ENCODE measurements at places on chromosomes 4 and X.

DNA sequence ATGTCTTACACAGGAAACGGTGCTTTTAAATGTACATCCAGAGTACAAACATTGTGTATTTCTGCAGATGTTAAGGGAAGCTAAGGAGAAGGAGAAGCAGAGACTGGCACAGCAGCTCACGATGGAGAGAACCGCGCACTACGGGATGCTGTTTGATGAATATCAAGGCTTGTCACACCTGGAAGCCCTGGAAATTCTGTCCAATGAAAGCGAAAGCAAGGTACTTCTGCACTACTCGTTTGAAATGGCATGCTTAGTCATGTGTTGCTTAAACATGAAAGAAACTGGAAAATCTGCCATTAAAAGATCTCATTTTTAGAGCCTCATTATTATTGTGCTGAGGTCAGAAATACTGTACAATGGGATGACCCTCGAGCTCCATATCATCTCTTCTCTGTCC is 47.2 kb downstream of the FAM114A1 start:
- peak; percentile 23 for DNase-seq

GRCh38 chrX:37813570-37813969 is 33.7 kb downstream of the CYBB start:
- DNase-seq: no peak

DNA sequence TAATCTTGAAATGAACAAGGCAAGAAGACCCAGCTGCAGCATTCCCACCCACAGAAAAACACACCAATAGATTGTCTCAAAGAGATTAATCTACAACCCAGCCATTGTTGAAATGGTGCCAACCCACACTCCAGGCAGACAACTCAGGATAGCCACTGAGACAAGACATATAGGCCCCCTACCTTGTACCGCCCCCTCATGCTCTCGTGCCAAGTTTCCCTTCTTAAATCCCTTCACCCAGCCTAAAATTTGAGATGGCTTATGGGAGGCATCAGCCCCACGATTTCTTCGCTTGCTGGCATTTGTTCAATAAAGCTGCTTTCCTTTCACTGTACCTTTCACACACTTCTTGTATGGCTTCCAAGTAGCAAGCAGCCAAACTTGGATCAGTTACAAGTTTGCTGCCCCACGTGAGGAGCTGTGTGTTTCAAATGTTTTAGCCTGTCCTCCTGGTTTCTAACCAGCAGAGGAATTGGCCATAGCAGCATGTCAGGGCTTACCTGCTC is 1754.1 kb downstream of the C4orf33 start:
- no peak for DNase-seq

DNA sequence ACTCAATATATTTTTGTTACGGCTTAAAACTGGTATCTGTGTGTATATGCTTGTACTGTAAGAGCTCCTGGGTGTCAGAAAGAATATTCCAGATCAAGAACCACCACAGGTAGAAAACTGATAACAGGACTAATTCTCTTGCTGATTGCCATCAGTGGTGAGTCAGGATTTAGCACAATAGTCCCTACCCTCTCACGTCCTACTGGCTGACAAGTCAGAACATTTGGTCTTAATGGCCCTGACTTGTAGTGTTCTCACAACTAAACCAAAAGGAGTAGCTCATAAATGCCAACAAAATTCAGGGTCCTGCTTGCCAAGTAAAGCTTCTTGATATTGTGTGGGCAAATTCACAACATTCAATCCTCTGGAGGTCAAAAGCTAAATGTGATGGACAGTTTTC is 105.2 kb upstream of the MAB21L2 start:
- DNase-seq: no peak

DNA sequence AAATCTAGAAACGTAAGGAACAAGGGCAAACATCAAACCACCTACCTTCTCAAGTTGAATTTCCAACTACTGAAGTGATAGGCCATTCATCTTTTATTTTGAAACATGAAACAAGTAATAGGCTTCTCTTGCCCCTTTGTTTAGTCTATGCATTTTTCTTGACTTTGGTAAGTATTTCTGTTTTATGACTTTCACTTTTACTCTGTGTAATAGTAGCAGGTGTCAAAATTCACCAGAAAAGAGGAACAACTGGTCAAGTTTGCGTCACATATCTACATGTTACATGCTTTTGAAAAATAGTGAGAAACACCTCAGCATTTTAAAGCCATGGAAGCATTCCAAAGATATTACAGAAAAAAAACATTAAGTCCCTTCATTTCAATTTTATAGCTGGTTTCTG is 157.1 kb upstream of the FTHL17 start:
- peak; percentile 22 for DNase-seq

DNA sequence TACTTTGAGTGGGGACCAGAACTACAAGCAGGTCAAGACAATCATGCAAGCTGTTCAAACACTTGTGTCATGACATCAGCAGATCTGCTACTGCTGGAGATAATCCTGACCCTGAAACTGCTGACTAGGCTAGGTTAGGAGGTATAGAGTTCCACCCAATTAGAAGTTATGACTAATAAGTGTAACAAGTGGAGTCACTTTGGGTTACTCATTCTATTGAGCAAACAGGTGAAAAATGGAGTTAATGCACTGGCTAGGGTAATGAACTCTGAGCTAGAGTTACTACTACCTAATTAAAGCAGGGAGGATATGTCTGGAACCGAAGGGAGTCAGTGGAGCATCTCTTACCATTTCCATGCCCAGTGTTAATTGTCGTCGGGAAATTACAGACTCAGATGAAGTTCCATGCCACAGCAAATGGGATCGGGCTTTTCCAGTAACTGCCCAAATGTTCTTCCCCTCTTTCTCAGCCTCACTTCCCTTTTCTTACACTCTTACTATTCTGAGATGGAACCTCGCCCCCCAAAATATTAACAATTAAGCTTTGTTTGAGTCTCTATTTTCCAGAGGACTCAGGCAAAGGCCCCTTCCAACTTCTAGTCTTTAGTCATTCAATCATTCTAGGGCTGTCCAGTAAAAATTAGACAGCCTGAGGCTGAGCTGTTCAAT is 19.8 kb upstream of the MANBA start:
- peak; percentile 27 for DNase-seq

GRCh38 chrX:151789179-151789800 is 54.7 kb downstream of the CNGA2 start:
- no peak for DNase-seq

- DNase-seq: no peak
These were observed 261.9 kb downstream of the CBLL2 start for GRCh38 chrX:22534643-22535042.

DNA sequence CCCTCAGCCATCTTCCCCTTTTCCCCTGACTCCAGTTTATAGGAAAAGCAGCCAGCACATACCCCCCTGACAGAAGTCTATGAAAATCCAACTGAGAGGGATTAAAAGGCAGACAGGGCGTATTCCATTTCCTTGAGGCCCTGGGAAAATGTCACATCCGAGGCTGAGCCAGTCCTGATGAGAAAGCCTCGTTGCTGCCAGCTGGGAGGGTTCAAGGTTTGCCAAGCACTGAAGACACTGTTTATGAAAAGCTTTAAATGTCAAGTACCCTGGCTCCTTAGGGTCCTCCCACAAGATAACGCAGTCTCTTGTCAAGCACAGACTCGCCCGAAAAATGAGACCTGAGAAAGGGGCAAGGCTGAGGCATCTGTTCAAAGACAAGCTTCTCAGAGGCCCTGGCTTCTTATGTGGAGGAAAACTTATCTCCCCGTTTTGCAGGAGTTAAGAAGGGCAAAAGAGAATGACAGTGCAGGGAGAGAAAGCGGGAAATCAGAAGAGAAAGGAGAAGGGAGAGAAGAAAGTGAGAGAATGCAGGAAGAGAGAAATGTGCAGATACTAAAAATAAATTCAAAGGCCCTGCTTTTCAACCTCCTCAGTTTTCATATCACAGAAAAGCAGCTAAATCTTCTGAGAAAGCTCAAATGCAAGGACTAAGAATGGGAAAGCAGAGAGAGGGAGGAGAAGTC is 44.7 kb downstream of the SCD5 start:
- no peak for DNase-seq

GRCh38 chrX:7184816-7185215 is 36.9 kb upstream of the PUDP start:
- no peak for DNase-seq

DNA sequence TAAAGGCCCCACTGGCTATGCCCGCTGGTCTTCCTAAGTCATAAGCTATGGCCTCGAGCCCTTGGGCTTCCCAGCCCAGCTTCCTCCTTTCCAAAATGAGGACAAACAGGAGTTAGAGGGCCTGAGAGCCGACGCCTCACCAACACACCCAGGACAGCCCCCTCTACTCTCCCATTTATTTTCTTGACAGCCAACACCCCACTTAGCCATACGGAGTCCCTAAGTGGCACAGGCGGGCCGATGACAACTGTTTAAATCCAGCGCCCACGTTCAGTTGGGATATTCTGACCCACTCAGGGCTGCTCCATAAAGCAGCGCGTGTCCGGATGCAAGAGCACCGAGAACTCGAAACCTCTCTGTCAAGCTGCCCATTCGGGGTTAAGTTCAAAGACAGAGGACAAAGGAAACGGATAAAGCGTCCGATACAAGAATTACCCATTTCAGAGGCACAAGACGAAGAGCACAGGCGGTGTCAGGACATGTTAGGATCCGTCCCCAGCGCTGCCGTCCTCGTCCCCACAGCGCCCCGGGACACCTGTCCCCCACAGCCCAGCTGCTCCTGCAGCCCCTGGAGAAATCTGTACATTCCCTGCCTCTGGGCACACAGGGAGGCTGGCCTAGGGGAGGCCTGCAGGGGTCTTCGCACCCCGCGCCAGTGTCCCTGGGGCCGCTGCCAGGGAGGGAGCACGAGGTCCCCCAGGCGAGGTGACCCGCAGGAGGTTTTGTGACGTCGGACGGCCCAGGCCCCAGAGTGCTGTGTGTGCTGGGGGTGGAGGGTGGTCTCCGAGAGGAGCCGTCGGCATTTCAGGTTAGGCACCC is 1.2 kb downstream of the PRKX start:
- no peak for DNase-seq

GRCh38 chr4:57214654-57215411 is 104.6 kb upstream of the IGFBP7 start:
- no peak for DNase-seq

DNA sequence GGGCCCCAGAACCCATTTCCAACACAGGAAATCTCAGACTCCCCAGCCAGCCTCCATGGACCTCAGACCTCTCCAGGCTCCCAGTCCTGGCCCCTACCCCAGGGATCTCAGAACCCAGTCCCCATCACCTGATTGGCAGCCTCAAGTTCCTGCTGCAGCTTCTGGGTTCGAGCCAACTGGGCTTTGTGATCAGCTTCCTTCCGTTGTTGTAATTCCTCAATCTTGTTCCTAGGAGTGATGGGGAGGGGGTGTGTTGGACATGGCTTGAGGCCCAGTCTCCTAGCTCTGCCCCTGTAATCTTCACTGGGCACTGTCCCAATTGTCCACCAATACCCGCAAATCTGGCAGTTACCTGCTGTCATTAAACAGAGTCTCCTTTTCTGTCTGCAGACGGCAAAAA is 12.6 kb downstream of the GRIPAP1 start:
- no peak for DNase-seq

DNA sequence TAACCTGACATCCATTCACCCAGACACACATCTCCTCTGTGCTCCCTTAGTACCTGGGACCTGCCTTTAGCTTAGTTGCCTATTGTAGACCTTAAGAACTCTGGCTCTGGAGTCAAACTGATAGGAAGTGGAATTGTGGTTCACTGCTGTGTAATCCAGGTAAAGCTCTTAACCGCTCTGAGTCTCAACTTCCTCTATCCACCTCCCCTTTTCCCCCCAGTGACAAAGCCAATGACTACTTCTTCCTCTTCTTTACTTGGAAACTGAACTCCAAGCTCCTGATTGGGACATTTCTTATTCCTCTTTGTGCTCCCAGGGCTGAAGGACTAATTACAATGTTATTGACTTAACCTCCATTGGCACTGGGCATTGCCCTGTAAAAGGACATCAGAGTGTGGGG is 94.1 kb downstream of the DRD5 start:
- DNase-seq: no peak

GRCh38 chrX:151791961-151792360 is 57.4 kb downstream of the CNGA2 start:
- DNase-seq: no peak

DNA sequence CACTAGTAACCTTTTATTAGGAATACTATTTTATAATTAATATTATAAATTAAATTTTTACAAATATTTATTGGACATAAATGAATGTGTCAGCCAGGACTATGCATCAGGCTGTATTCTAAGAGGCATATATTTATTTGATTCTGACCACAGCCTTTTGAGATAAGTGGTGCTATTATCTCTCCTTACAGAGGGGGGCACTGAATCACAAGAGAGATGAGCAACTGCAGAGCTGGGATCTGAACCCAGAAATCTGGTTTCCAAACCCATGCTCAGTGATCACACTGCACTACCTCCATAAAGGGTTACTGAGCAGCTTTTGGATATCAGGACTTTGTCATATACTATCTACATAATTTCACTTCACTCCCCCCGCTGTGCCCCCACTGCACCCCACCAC is 322.0 kb downstream of the TMA16 start:
- DNase-seq: no peak

All from activated CD4-positive, alpha-beta T cell treated with anti-CD3 and anti-CD28 coated beads, Interleukin-2, Interleukin-4, amounts not matched to agents 100 ng/mL and 50 ng/mL, durations not matched to agents 16 hours and 8 hours (primary cell).